GM20000 (cell line): ENCODE measurements at places on chromosomes 11 and 22.
A peak's percentile ranks its signal among the peaks of the same experiment; 100 is the strongest.

DNA sequence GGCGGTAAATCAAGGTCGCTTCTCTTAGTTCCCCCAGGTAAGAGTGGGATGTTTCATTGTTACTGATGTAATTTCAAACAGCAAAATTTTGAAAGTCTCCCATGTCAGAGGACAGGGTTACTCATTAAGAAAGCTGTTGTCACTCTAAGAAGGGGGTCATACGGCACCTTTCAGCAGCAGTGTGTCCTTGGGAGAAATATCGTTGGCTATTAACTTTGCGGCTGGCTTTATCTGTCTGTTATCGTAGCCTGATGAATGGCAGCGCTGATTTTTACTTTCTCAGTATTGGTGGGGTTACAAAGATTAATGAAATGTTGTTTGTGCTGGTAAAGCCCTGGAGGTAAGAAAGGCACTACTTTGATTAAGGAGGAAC is 27.5 kb upstream of the FBXO3 start:
- no peak for DNase-seq

DNA sequence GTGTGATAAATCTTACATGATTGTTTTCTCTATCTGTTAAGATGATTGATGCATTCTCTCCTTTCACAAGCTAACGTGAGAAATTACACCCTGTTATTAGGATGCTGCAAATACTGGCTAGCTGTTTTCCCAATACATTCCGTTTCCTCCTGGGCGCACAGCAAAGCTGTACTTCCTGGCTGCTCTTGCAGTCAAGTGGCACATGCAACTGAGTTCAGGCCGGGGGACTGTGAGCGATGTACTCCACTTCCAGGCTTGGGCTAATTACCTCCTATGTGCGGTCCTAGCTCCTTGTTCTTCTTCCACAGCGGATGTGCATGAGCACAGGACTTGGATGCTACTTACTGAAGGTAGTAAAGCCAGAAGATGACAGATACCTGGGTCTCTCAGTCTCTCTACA is 234.9 kb upstream of the SESN3 start:
- no peak for DNase-seq

DNA sequence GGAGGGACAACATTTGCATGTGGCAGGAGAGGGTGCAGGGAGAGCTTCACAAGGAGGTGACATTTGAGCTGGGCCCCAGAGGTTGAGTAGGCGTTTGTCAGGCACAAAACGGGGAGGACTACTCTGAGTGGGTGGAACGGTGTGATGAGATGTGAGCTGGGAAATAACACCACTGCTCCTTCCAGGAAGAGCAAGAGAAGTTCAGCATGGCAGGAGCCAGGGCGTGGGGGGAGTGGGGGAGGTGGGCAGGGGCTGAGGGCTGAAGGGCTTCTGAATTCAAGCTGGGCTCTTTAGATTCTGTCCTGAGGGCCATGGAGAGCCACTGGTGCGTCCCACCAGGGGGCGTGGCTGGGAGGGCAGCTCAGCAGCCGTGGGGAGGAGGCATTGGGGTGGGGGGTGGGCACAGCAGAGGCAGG is 54.2 kb downstream of the OTOG start:
- no peak for DNase-seq

GRCh38 chr11:121236115-121237001 is 56.2 kb upstream of the SC5D start:
- peak; percentile 56 for DNase-seq

DNA sequence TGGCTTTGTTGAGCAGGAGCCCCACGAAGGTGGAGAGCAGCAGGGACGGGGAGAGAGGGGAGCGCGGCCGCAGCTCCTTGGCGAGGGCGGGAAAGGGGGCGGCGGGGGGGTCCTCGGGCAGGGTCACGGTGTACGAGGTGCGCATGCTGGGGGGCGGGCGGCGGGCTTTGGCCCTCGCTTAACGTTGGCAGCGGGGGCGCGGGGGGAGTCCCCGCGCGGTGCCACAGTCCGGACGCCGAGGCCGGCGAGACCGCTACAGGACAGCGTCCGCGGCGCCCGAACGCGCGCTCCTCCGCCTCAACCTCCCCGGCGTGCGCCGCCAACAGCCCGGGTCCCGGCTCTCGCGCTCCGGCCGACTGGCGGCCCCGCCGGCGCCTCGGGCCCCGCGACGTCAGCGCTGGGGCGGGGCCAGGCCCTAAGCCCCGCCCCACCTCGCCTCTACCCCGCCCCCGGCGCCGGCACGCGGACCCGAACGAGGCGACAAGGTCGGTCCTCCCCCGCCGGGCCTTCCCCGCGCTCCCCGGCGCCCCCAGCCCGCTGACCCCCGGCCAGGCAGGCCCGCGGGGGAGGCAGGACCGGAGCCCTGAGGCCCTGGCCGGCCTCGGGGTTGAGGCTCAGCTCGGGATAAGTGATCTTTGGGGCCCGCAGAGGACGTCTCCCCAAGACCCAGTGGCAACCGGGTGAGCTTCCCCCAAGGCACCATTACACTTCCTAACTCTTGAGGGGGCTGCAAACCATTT is 17.5 kb downstream of the USP2 start:
- peak; percentile 89 for DNase-seq

DNA sequence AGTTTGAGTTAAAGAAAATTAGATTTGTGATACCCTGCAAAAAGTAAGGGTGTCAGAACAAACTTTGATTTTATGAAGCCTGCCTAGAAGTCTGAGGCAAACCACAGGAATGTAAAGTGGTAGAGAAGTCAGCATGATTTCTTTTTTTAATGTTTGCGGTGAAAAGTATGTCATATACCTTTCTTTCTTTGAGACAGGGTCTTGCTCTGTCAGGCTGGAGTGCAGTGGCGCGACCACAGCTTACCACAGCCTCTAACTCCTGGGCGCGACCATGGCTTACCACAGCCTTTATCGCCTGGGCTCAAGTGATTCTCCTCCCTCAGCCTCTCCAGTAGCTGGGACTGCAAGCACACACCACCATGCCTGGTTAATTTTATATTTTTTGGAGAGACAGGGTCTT is 4.7 kb downstream of the API5 start:
- no peak for DNase-seq
